ENCODE measurements at places on chromosomes 7 and 10.
A peak's percentile ranks its signal among the peaks of the same experiment; 100 is the strongest.

GRCh38 chr7:71497256-71497946 lies 365.5 kb downstream of the GALNT17 start:
- DNase-seq: no peak

GRCh38 chr10:62626079-62626478 lies 178.4 kb upstream of the ADO start:
- no peak for DNase-seq

DNA sequence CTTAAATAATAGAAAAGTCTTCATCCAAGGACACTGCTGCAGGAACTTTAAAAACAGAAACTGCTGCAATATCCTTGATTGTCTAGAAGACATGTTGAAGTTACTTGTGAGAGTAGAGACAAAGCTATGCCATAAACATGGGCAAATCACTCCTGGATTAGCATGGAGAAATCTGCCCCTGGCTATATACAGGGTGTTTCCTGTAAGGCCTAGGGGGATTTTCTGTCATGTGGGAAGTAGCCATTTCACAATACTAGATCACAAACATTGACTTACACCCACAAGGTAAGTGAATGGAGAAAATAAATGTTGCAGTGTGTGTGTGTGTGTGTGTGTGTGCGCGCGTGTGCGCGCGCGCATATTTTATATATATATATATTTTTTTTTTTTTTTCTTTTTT lies 35.2 kb upstream of the PDK4 start:
- no peak for DNase-seq

GRCh38 chr7:36309716-36310115 lies 79.9 kb upstream of the ANLN start:
- DNase-seq: no peak

DNA sequence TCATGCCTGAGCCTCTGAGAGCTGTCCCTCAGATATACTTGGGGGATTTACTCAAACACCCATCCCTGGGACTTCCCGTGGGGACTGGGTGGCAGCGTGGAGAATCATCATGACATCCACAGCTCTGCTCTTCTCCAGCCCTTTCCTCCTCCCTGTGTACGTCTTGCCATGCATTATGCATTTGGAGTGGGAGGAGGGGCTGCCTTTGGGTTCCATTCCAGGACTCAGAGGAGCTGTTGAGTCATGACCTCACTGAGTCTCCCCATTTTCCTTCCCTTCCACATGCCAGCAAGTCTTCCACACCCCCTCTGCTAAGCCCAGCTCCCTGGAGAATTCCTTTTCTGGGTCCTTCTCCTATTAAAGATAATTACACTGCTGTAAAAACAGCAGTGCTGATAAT lies 480.7 kb downstream of the SORCS3 start:
- DNase-seq: no peak

DNA sequence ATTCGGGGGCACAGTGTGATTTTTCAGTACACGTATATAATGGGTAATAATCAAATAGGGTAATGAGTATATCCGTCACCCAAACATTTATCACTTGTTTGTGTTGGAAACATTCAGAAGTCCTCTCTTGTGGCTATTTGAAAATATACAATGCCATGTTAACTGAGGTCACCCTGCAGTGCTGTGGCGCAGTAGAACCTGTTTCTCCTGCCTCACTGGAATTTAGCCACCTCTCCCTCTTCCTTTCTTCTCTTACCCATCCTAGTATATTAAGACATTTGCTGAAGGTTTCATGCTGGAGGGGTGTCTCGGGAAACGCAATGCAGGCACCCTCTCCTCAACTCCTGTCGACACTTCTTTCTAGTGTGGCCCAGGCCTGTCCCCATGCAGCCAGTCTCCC lies 425.3 kb upstream of the MKI67 start:
- no peak for DNase-seq

GRCh38 chr10:123102673-123103072 lies 33.1 kb upstream of the HMX3 start:
- DNase-seq: no peak

DNA sequence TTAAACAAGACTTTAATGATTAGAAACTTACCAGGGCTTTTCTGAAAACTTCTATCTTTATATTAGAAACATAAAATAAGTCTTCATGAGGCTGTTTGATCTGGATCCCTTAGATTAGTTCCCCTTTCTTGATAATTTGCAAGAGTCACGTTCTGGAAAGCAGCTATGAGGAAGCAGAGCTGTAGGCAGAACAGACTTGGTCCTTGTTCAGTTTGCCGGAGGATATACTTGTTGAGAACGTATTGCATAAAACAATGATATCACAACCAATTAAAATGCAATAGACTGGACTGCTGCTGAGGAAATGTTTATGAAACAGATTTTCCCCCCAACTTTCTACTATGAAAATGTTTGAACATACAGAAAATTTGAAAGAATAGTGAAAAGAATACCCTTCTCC lies 2.8 kb downstream of the SAMD9L start:
- DNase-seq: no peak

GRCh38 chr10:127041552-127041951 lies 136.3 kb downstream of the DOCK1 start:
- no peak for DNase-seq

DNA sequence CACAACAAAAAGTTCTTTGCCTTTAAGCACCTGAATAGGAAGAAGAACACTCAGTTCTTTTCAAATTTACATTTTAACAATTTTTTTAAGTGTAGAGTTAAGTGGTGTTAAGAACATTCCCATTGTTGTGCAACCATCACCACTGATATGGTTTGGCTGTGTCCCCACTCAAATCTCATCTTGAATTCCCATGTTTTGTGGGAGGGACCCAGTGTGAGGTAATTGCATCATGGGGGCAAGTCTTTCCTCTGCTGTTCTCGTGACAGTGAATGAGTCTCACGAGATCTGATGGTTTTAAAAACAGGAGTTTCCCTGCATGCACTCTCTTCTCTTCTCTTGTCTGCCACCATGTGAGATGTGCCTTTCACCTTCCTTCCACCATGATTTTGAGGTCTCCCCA lies 155.7 kb downstream of the PLXNA4 start:
- DNase-seq: no peak

DNA sequence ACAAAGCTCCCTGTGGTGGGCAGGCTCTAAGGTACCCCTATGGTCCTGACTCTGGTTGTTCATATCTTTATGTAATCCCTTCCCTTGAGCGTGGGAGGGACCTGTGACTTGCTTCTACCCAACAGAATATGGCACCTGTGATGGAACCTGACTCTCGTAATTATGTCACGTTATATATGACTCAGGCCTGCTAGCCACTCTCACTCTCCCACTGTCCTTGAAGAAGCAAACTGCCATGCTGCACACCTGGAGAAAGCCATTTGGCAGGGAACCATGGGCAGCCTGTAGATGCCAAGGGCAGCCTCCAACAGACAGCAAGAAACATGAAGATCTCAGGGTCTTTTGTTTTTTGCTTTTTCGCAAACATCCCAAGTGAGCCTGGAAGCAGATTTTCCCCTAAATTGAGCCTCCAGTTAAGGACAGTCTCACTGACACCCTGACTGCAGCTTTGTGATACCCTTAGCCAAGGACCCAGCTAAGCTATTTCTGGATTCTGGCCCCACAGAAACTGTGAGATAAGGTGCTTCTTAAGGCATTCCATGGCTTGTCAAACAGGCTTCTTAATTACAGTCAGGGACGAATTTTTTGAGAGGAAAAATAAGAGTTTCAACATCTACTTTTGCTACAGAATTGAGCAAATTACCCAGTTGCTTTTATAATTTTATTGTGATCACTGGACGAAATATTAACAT lies 49.6 kb downstream of the IFIT5 start:
- DNase-seq: no peak

GRCh38 chr10:32961343-32961894 lies 3.4 kb upstream of the ITGB1 start:
- DNase-seq: no peak

DNA sequence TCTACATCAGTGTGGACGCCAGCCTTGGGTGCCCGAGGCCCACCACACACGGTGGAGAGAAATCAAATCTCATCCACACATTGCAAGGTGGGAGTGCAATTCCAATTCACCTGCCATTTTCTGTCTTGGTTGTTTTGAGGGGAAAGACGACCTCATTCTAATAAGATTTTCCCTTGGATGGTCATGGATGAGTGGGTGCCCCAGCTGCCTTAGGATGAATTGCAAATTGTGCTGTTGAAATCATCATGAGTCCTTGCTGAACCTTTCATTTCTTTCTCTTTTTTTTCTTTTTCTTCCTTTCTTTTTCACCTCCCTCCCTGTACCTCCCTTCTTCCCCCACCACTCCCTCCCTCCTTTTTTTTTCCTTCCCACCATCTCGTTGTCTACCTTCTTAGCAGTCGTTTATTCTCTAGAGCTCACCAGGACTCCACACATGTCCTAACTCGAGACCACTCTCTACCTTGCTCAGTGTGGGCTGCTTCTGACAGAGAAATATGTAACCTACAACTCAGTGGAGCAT lies 266.9 kb upstream of the NFE2L3 start:
- DNase-seq: no peak

GRCh38 chr10:43202657-43203447 lies 64.0 kb downstream of the RASGEF1A start:
- peak; percentile 34 for DNase-seq

- no peak for DNase-seq
Measured at GRCh38 chr10:81600185-81600584, 274.8 kb upstream of the NRG3 start.

DNA sequence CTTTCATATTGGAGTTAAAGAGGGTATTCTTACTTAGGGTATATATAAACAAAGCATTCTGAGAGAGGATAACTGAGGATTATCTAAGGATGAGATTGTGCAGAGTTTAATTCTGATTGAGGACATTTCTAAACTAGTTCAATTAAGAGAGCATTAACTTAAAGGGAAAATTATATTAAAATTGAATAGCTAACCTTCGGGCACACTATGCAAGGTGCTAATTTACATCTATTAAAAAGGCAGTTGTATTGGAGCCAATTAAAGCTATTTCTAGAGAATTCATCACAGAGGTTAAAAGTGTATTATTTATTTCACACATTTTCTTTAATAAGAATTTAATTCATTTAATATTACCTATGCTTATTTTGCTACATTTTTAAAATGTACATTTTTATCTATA lies 17.0 kb upstream of the PIK3CG start:
- no peak for DNase-seq

- no peak for DNase-seq
Measured at GRCh38 chr7:80907612-80908011, 11.2 kb downstream of the SEMA3C start.

GRCh38 chr10:100718197-100718742 lies 27.1 kb upstream of the PAX2 start:
- no peak for DNase-seq

DNA sequence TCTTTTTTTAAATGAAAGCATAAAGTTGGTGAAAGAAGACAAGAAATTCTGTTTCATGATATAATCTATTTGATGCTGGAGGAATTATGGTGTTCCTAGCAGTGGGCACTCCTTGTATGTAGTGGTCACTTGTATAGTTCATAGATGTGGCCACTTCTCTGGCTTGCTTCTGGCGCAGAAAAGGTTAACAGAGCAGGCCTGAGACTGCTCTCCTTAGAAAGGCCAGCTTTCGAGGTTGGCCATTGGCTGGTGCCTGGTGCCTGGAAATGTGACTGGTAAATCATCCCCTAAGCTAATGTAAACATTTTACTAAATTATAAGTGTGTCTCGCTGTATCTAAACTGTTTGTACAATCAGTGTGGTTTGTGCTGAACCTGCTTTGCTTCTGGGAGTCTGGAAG lies 276.1 kb downstream of the PHTF2 start:
- DNase-seq: no peak

- DNase-seq: no peak
Measured at GRCh38 chr7:100929808-100930174, 19.5 kb upstream of the MUC3A start.

DNA sequence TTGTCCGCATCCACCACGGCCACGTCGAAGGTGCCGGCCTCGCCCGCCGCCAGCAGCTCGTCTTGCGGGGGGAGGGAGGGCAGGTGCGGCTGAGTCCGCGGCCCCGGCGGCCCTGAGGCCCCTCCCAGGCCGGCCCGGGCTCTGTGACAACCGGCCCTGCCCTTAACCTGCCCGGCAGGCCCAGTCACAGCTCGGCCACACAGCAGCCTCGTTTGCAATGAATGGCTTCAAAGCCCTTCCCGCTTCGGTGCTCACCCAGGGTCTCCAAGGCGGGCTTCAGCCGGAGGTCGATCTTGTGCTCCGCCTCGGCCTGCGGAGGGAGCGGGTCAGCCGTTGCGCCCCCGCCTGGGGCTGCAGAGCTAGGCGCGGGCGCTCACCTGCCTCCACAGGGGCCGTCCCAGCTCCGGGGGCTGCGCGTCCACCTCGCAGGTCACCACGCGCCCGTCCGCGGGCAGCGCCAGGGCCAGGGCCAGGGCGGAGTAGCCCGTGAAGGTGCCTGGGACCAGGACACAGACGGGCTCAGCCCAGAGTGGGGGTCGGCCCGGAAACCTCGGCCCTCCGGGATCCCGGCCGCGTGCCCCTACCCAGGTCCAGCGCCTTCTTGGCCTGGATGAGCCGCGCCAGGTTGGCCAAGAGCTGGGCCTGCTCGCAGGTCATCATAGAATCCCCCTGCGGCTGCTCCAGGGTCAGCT lies 928 bp downstream of the COMTD1 start:
- DNase-seq: peak; percentile 53

DNA sequence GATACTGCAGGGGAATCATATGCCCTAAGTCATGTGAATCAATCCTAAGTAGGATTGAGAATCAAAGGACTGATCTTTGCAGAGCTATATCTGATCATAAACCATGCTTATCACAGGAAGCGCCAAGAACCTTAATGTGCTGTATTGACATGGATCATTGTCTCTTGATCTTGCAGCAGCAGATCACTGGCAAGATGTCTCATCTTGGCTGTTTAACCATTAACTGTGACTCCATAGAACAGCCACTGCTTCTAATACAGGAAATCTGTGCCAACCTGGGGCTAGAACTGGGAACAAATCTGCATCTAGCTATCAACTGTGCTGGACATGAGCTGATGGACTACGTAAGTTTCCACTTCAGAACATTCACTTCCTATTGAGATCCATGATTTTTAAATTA lies 21.6 kb downstream of the ENO4 start:
- no peak for DNase-seq

DNA sequence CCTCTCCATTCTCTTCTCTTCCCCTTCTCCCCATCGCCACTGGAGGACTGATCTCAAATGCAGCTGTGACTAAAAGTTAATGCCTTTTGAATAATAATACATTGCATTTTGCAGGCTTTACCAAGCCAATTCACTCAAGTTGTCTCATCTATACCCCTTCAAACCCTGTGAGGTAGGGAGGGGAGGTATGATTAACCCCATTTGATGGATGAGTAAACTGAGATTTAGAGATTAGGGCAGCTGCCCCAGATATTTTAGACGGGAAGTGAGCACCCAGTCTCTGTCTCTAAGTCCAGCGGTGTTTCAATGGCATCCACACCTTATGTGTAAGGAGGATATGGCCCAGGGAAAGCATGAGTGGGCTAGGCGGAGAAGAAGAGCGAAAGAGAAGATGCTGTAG lies 1.1 kb downstream of the CPA5 start:
- no peak for DNase-seq

DNA sequence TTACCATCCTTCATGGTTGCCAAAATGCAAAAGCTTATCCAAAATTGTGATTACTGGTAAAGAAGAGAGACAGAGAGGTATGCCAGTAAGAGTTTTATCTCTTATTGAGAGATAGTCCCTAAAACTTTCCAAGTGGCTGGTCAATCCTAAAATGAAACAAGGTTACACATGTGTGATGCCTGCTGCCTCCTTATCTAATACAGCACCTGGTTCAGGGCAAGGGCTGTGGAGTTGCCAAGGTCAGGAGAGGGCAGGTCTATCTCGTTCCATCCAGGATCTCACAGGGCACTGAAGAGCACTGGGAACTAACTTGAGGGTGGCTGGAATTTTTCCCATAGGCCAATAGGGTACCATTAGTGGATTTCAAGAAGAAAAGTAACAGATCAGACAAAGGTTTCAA lies 18.3 kb downstream of the VOPP1 start:
- DNase-seq: no peak

- no peak for DNase-seq
Measured at GRCh38 chr10:84943541-84943940, 615.2 kb downstream of the CCSER2 start.
